ENCODE measurements at places on chromosomes 3 and 15. TPM values are rescaled to one million over a fixed set of nuclear protein-coding genes. Genes with fewer than 3 reads are reported as not detected.

SPESP1 gene
- total RNA-seq: 3.7 TPM

COLQ gene
- 0.17 TPM for total RNA-seq

NUDT16 gene
- 13.1 TPM for total RNA-seq

BFSP2 gene
- not detected for total RNA-seq

IL5RA gene
- total RNA-seq: not detected

CDAN1 gene
- 10.9 TPM for total RNA-seq

AQR gene
- total RNA-seq: 22.4 TPM

GTF2E1 gene
- total RNA-seq: 8.0 TPM

CEP19 gene
- 0.89 TPM for total RNA-seq

AGBL1 gene
- total RNA-seq: not detected

SI gene
- not detected for total RNA-seq

SPTSSB gene
- not detected for total RNA-seq

ALPK3 gene
- total RNA-seq: 0.84 TPM

CCR8 gene
- total RNA-seq: not detected

GRIP2 gene
- total RNA-seq: not detected

GABPB1 gene
- 32.6 TPM for total RNA-seq

GXYLT2 gene
- 15.0 TPM for total RNA-seq

B3GALNT1 gene
- 23.2 TPM for total RNA-seq

RNF13 gene
- total RNA-seq: 21.9 TPM

ADIPOQ gene
- not detected for total RNA-seq

CLDN1 gene
- 0.59 TPM for total RNA-seq

COL8A1 gene
- 84.6 TPM for total RNA-seq

EIF4E3 gene
- 1.6 TPM for total RNA-seq

AGTR1 gene
- 2.8 TPM for total RNA-seq

ZXDC gene
- 14.3 TPM for total RNA-seq

MYLK gene
- total RNA-seq: 149 TPM

MANF gene
- total RNA-seq: 87.9 TPM

PATL2 gene
- total RNA-seq: not detected

NDN gene
- total RNA-seq: 93.0 TPM

NAALADL2 gene
- 1.0 TPM for total RNA-seq

GRK7 gene
- total RNA-seq: not detected

ARHGEF26 gene
- 3.4 TPM for total RNA-seq

IGSF10 gene
- 0.15 TPM for total RNA-seq

DNAJA4 gene
- total RNA-seq: 2.0 TPM

AEN gene
- total RNA-seq: 35.1 TPM

ZBED2 gene
- not detected for total RNA-seq

CLEC3B gene
- total RNA-seq: 23.4 TPM

CCDC13 gene
- total RNA-seq: 1.2 TPM

QTRT2 gene
- total RNA-seq: 11.4 TPM

GOLGA8O gene
- not detected for total RNA-seq

SYNPR gene
- total RNA-seq: not detected

RPL29 gene
- total RNA-seq: 2,542 TPM
